ENCODE measurements at places on chromosomes 4 and X.
A peak's percentile ranks its signal among the peaks of the same experiment; 100 is the strongest.

- DNase-seq, result peak; percentile 64
Observed at GRCh38 chr4:82898322-82899243, 2.0 kb upstream of the THAP9 start.

DNA sequence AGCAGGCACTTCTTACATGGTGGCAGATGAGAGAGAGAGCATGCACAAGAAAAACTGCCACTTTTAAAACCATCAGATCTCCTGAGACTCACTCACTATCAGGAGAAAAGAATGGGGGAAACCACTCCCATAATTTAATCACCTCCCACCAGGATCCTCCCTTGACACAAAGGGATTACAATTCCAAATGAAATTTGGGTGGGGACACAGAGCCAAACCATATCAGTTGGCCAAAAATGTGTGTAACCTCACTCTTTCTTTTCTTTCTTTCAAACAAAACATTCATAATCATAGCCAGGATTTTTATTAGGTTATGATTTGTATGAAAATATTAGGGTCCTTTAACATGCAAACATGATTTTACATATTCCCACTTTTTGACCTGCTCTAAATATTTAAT, 222.1 kb downstream of the PCDH18 start:
- peak; percentile 20 for DNase-seq

GRCh38 chrX:68831405-68832100, 2.7 kb downstream of the EFNB1 start:
- no peak for DNase-seq

GRCh38 chr4:83832110-83832825, 296.4 kb downstream of the GPAT3 start:
- DNase-seq, result no peak

GRCh38 chrX:1527457-1527856, 9.5 kb downstream of the P2RY8 start:
- no peak for DNase-seq

DNA sequence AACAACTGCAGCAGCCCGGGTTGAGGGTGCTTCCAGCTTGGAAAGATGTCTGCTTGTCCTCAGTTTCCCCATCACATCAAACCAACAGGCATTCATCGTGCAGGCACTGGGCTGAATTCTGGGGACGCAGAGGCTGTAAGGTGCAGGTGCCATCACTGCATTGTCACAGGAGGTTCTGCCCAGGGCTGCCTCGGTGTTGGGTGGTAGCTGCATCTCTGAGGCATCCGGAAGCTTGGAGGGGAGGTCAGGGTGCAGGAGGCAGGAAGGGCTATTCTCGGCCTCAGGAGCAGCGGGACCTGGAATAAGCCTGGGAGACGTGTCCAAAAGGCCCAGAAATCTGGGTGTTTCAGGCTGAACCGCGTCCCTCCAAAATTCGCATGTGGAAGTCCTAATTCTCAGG, 134.6 kb downstream of the HMX1 start:
- DNase-seq, result no peak

DNA sequence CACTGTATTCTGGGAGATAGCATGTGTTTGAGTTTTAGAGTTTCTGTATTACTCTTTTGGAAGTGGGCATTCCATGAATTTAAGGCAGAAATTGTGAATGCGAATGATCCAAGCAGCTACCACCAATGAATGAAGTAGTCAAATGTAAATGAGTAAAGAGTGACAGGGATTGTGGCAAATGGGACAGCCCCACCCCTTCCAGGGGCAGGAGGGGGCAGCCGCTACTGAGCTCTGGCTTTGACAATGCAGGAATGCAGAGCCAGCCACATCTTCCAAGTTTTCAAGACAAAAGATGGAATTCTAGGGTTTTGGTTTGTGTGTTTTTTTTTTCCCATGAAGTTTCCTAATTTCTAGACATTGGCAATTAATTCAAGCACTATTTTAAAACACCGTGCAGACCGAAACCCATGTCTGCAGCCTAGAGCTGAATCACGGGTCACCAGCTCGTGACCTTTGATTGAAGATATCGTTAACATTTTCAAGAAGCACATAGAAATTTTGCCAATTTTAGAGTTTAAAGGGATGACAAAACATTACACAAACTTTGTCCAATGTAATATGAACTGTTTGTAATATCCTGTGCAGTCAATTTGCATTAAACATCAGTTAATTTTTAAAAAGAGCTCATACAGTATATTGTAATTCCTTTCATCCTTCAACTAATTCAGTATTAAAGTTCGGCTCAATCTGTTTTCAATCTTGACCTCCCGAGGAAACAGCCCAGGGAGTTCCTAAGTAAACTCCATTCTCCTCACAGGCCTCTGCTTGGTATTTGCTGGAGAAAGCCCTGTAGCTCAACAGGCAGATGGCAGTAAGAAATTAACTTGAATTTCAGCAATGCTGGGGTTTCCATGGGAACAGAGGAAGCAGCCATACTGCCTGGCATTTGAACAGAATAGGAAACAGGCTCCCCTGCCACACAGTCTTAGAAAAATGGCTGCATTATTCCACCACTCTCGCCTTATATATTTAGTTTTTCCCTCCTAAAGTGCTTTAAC, 83.4 kb downstream of the UCHL1 start:
- DNase-seq, result no peak

DNA sequence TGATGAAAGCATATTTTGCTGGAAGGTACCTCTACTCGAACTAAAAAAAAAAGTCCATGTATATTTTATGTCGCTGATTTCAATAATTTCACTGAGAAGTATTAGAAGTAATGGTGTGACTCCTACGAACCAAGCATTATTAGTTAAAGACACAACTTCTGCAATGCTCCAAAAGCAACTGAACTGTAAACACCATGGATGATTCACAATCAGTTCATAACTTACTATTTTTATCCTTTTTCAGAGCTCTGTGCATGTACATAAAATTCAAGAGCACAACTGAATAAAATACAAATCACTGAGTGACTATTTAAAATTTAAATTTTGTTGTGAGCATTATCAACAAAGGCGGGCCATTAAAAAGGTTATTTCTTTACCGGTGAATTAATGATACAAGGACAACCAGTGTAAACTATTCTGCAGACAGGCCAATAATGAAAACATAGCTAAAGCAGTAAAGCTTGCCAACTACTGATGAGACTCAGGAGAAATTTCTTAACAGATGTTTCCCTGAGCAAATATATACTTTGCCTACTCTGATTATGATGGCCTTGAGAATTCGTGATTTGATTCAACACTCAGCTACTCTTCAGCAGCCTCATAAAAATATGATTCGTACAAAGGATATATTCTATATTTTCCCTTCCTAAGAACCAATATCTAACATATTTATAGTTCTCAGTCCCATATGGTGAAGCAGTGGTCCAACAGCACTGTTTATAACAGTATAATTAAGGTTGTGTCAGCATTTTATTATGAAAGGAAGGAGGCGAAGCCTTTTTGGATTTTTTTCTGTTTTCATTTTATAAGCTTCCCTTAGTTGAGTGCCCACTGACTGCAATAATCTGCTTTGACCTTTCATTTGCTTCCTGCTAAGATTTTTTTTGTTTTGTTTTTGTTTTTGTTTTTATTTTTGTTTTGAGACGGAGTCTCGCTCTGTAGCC, 62.8 kb upstream of the NEIL3 start:
- no peak for DNase-seq

DNA sequence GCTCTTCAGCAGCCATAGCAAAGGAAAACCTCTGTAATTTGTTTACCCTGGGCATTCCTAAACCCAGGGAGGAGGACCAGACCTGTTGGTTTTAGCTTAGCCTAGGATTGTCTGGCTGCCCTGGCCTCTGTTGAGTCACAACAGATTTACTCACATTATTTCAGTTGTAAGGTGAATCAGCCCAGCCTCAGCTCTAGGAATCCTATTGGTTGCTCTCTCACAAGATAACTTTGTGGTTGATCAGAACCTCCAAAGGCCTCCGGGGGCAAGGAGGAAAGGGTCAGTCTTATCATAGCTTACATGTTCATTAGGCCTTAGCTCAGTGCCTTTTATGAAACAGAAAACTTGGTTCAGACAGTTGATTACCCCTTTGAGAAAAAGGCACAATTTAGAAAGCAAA, 41.0 kb downstream of the PDK3 start:
- peak; percentile 26 for DNase-seq

- DNase-seq, result no peak
Observed at GRCh38 chrX:44747317-44747716, 96.5 kb upstream of the DUSP21 start.

- DNase-seq, result no peak
Observed at GRCh38 chr4:139808381-139808807, 142.8 kb downstream of the MGST2 start.

- peak; percentile 42 for DNase-seq
Observed at GRCh38 chr4:41258783-41259182, 2.1 kb downstream of the UCHL1 start.

- no peak for DNase-seq
Observed at GRCh38 chr4:10085386-10085785, 31.2 kb downstream of the WDR1 start.

GRCh38 chr4:145937971-145938611, 532 bp downstream of the ZNF827 start:
- no peak for DNase-seq

GRCh38 chrX:132470831-132471230, 18.0 kb downstream of the MBNL3 start:
- DNase-seq, result no peak

DNA sequence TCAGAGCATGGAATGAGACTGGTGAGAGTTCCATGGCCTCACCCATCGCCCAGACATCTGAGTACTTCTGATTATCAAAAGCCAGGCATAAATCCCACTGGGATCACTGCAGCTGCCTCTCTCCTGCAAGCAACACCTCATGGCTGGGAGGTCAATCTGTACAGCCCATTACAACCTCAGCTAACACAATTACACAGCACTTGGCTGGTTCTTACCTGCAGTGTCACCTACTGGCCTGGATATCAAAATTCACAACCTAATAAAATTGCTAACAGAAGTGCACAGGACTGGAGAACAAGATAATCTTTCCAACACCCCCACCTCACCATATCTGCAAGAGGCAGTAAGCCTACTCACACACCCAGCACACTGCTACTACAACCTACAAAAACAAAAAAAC, 341.7 kb upstream of the NDST3 start:
- no peak for DNase-seq

GRCh38 chr4:119652998-119653397, 24.4 kb upstream of the PDE5A start:
- no peak for DNase-seq

DNA sequence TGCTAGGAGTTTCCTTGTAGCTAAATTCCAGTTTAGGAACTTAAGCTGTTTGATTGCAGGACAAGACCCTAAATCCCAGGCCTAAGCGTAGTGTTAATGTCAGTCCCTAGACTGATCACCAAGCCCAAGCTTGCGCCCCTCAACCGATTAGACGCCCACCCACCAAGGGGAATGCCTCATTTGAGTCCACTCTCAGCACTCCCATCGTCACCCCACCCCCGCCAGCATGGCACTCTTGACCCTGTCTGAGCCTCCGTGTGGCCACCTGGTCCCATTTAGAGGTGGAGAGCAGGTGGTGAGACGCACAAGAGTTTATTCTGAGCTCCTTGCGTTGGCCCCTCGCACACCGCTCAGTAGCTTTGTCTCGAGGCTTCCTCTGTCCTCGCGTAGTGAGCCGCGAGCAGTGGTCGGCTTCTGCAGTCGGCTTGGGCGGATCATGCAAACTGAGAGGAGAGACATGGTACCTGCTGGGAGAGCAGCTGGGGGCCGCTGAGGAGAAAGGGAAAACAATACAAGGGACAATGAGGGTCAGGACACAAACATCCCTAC, 48.5 kb upstream of the ZNF157 start:
- DNase-seq, result no peak

DNA sequence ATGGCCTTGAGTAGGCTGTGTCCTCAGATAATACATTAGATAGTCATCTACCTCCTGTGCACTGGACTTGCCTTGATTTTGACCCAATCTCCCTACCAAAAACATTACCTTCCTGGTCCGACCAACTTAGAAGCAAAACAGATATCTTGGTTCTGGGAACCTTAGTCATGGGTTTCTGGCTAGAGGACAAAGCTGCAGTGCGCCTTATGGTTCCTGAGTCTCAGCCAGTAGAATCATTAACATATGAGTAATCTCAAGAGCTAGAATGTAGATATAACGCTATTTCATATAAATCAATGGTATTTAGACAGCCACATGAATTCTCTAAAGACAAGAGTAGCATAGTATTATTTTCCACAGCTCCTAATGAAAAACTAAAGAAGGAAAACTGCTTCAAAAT, 83.1 kb downstream of the GRIA3 start:
- no peak for DNase-seq

DNA sequence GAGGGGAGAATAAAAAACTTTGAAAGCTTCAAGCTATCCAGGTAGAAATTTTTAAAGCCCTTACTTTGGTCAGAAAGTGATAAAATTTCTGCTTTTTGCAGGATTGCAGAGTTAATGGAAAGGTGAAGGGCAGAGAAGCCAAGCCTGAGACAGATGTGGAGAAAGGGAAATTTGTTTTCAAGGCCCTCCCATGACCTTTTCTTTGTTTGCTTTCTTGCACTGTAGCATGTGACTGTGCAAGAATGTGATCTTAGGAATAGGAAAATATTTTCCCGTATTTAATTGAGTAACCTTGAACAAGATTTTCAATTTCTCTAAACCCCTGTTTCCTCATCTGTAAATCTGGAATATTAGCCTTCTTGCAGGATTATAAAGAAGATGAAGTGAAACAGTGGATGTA, 307.2 kb downstream of the PPARGC1A start:
- DNase-seq, result no peak

GRCh38 chr4:13322681-13323101, 161.4 kb downstream of the RAB28 start:
- peak; percentile 20 for DNase-seq

- no peak for DNase-seq
Observed at GRCh38 chr4:158155656-158156356, 17.0 kb downstream of the GASK1B start.

GRCh38 chrX:133307637-133308498, 89.7 kb upstream of the TFDP3 start:
- no peak for DNase-seq

GRCh38 chr4:185734930-185735329, 77.1 kb downstream of the SORBS2 start:
- no peak for DNase-seq

- peak; percentile 63 for DNase-seq
Observed at GRCh38 chr4:72896515-72896914, 173.0 kb downstream of the COX18 start.

- DNase-seq, result no peak
Observed at GRCh38 chr4:107376293-107376692, 340.2 kb upstream of the DKK2 start.

- no peak for DNase-seq
Observed at GRCh38 chrX:1754077-1754476, 139.2 kb downstream of the ASMT start.

DNA sequence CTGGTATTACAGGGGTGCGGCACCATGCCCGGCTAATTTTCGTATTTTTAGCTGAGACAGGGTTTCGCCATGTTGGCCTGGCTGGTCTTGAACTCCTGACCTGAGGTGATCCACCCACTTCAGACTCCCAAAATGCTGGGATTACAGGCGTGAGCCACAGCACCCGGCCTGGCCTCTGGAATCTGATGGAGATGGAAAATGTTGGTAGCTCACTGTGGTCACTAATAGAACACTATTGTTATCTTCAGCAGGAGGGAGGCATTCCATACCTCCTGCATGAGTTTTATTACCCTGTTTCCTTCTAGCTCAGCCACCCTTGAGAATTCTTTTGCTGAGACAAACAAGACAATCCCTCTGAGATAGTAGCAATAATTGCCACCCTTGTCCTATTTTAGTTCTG, 105.0 kb downstream of the SHROOM3 start:
- no peak for DNase-seq

Measured in HS-5 (cell line).